ENCODE measurements at places on chromosomes 12 and 14. TPM values are rescaled to one million over a fixed set of nuclear protein-coding genes. Genes with fewer than 3 reads are reported as not detected.

SEL1L gene
- 79.7 TPM for total RNA-seq

DDX11 gene
- 12.7 TPM for total RNA-seq

PTPRQ gene
- not detected for total RNA-seq

DBX2 gene
- total RNA-seq = not detected

MSI1 gene
- total RNA-seq = not detected

MDM2 gene
- total RNA-seq = 285 TPM
